ENCODE measurements at places on chromosomes 7 and 10.
A peak's percentile ranks its signal among the peaks of the same experiment; 100 is the strongest.

GRCh38 chr10:92486637-92487036 lies 87.3 kb downstream of the IDE start:
- no peak for DNase-seq

- DNase-seq = no peak
Observed at GRCh38 chr10:7811000-7811399, 7.3 kb upstream of the TAF3 start.

- no peak for DNase-seq
Observed at GRCh38 chr10:119654540-119654939, 3.4 kb downstream of the BAG3 start.

GRCh38 chr7:3175285-3175902 lies 125.7 kb upstream of the SDK1 start:
- DNase-seq = no peak

GRCh38 chr10:111784946-111785465 lies 398.6 kb downstream of the GPAM start:
- DNase-seq = no peak

- no peak for DNase-seq
Observed at GRCh38 chr7:66754541-66754940, 14.0 kb downstream of the RABGEF1 start.

GRCh38 chr10:17888189-17888588 lies 63.5 kb upstream of the SLC39A12 start:
- no peak for DNase-seq

DNA sequence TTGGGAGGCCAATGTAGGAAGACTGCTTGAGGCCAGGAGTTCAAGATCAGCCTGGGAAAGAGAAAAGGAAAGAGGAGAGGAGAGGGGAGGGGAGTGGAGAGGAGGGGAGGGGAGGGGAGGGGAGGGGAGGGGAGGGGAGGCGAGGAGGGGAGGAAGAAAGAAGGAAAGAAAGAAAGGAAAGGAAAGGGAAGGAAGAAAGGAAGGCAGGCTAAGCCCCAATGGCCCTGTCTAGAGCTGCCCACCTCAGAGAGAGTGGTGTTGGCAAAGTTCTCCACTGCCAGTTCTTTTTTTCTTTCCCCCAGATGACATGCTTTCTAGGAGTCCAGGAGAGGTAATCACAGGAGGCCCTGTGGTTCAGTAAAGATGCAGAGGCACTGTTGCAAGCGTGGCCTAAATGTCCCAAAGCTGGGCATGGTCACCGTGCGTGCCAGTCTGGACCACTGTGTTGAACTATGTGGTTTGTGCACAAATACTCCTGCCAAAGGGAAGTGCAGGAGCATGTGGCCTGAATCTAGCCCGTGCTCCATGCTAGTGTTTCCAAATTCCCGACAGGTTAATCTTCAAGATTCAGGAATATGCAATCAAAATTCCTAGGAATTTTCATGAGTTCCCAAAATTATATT lies 39.7 kb downstream of the ODAD2 start:
- DNase-seq = no peak

- DNase-seq = no peak
Observed at GRCh38 chr7:139300390-139300789, 40.7 kb upstream of the FMC1 start.

DNA sequence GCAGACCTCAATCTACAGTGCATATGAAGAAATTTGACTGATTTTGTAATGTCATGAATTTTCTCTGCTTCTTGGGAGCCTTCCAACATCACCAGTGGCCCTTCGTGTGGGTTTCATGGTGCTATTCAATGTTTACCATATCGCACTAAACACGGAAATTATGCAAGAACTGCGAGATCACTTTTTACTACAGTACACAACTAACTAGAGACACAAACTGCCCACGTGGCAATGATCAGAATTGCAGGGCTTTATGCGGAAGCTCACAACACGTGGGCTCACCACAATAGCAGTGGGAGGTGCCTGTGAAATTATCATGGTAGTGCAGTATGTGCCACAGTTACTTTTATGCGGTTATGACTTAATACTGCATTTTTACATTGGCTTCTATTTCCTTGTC lies 449.7 kb upstream of the KLF6 start:
- no peak for DNase-seq

DNA sequence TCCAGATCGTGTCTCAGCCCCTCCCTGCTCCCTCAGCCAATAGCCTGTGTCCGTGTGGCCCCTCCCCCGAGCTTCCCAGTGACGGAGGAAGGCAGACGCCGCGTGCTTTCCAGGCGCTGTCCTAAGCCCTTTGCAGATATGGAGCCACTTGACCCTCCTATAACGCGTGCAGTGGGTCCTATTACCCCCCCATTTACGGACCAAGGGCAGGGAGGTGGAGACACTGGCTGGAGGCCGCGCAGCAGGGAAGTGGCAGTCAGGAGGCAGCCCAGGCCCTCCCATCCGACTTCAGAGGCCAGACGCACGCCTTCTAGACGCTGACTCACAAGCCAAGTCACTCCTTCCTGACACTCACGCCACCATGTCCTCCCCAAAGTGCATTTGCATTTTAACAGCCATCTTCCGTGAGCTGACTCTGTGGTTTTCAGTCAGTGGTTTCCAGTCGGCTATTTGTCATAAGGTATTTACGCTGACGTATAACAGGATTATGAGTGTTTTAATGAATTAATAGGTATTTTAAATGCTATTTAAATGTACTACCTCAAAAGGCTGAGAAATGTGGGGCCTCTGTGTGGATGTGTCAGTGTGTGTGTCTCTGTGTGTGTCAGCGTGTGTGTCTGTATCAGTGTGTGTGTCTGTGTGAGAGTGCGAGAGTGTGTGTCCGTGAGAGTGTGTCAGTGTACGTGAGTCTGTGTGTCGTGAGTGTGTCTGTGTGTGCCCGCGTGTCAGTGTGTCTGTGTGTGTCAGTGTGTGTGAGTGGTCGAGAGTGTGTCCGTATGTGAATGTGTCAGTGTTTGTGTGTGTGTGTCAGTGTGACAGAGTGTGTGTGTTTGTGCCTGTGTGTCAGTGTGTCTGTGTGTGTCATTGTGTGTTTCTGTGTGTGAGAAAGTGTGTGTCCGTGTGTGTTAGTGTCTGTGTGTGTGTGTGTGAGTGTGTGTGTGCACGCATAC lies 92.0 kb upstream of the INSIG1 start:
- DNase-seq = peak; percentile 78

DNA sequence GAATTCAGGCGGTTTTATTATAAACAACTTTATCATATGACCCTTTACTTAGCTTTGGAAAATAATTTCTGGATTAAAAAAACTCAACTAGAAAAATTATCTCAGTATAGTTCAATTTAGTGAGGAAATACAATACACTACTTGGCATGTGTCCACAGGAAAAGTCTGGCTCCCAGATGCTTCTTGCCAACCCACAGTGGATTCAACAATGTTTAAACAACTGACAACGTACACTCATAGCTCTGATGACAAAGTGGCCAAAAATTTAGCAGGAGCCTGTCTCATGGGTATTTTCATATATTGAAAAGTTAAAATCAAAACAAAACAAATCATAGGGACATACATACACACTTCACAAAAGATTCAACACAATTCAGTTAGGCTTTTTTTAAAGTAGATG lies 158.8 kb downstream of the SKAP2 start:
- DNase-seq = no peak

- no peak for DNase-seq
Observed at GRCh38 chr10:78703593-78703992, 365.2 kb upstream of the ZMIZ1 start.

DNA sequence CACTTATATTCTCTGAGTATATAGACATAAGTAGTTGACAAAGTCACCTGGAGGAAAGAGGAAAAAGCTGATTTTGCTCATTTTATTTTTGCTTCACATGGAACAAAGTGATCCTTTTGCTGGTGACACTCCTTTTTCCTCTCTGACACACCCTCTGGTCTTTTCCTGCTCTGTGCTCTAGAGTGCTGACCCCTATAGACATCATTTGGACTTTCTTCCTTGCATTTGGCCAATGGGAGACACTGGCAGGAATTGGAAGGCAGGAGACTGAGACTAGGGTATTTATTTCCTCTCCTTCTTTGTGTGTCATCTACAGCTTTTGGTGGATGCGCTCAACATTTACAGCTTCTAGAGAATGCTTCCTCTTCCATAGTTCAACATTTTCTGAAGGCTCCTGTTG lies 1078.1 kb downstream of the SORCS1 start:
- no peak for DNase-seq

- DNase-seq = no peak
Observed at GRCh38 chr10:33492701-33493345, 158.4 kb upstream of the NRP1 start.

- no peak for DNase-seq
Observed at GRCh38 chr7:123557016-123557397, 611 bp downstream of the NDUFA5 start.

- no peak for DNase-seq
Observed at GRCh38 chr10:50850578-50851230, 34.7 kb downstream of the A1CF start.

DNA sequence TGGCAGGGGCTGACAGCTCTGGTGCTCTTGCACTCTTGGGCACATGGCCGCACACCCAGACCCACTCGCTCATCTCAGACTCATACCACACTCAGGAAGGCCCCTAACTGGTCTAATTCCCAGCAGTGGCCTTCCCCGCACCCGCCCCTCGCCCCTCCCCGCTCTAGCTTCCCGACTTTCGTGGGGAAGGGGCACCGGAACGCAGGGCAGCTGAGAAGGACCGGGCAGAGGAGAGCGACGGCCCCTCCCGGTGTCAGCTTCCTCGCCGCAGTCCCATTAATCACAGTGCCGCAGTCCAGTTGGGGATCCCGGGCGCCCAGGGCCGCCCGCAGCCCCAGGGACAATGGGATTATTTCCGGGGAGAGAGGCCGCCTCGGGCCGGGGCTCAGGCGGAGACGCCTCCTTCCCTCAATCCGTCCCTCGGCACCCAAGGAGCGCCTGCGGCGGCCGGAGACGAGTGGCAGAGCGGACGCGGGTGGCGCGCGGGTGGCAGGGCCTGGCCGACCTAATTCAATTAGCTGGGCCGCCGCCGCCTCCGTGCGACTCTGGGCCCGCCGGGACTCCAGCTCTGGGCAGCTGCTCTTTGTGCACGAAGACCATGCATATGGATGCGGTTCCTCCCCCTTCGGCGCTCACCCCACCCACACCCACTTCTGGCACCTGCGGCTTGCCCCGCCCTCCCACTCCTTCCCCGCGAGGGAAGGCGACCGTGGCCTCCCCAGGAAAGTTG lies 7.8 kb upstream of the TLX1 start:
- no peak for DNase-seq

- DNase-seq = peak; percentile 64
Observed at GRCh38 chr7:50281680-50282445, 22.7 kb upstream of the IKZF1 start.

DNA sequence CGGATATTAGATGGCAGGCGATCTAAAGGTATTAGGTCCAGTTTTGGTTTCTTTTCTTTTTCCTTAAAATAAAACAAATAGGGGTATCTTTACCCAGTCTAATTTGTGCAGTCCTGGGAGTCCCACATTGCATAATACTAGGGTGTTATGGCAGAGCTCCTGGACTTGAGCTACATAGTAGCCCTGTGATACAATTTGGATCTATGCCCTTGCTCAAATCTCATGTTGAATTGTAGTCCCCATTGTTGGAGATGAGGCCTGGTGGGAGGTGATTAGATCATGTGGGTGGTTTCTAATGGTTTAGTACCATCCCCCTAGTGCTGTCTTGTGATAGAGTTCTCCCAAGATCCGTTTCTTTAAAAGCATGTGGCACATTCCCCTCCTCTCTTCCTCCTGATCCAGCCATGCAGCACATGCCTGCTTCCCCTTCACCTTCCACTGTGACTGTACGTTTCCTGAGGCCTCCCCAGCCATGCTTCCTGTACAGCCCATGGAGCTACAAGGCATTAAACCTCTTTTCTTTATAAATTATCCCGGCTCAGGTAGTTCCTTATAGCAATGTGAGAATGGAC lies 141.9 kb downstream of the RPS24 start:
- no peak for DNase-seq

GRCh38 chr7:28020302-28020940 lies 160.2 kb downstream of the JAZF1 start:
- peak; percentile 17 for DNase-seq

DNA sequence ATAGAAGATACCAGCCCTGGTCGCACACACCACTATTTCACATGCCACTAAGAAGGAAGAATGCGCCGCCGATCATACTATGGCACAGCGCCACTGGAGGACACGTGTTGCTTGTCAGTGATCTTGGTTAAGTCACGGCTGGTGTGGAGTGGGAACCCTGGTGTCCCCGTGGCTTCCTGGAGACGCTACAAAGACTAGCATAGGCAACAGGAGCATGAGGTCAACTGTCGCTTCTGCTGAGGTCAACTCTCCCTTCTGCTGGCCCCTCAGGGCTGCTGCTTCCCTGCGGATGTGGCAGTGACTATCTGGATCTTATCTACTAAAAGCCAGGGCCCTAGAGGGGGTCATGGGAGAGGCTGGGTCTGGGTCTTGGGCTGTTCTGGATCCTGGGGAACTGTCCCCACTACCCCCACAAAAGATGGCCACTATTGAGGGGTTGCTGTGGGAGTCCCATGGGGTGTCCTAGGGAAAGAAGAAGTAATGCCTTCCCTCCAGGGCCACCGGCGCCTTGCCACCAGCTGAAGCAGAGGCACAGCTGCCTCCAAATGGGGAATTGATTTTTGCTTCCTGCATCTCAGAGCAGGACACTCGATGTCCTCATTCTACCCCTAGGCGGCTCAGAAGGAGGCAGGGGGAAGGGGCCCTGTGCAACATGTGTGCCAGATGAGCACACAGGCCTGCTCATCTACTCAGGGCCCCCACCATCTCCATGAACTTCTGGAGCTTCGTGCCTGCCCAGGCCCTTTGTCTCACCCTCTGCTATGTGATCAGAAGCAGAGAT lies 76.6 kb upstream of the PPIF start:
- DNase-seq = no peak

GRCh38 chr7:131196803-131197202 lies 130.9 kb upstream of the MKLN1 start:
- no peak for DNase-seq

GRCh38 chr7:44194069-44194468 lies 4.8 kb upstream of the GCK start:
- no peak for DNase-seq

DNA sequence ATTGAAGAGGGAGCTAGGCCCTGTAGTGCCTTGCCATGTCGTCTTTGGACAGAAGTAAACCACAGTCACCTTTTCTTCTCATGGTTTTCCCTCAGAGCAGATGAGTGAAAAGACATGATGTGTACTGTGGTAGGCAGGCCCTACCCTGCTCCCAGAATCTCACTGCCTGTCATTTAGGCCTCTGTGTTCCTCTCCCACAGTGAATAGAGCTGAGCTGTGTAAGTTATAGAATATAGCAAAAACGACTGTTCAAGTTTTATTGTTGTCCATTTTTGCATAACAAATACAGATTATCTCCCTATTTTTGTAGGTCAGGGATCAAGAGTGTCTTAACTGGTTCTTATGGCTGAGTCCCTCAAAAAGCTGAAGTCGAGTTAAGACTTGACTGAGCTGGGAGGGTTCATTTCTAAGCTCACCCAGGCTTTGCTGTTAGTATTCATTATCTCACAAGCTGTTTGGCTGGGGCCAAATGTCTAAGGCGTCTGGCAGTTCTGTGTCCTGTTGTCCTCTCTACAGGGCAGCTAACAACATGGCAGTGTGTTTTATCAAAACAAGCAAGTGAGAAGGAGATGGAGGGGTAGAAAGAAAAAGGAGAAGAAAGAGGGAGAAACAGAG lies 780.9 kb upstream of the POM121L12 start:
- no peak for DNase-seq

All from naive B cell (primary cell).